Transverse colon (tissue), 4 donors: ENCODE measurements at places on chromosomes 4 and X.

- DNase-seq, result no peak
Measured at GRCh38 chrX:23662853-23663252, 4.4 kb upstream of the PRDX4 start.

DNA sequence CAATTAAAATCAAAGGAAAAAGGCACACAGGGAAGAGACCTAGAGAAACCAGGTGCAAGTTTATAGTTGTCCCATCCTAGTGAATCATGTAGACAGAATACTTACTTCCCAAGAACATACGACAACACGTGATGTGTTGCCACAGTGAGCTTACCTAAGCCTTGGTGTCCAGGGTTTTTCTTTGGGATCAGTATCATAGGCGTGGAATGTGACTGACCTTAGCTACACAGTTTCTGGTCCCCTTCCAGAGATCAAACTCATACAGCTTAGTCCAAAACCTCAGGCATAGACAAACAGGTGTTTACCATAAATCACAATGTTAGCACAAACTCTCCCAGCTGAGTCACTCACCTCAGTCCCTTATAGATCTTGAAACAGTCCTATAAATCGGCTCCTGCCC, 17.7 kb downstream of the SLC25A31 start:
- DNase-seq, result no peak

GRCh38 chr4:4868758-4869723, 9.6 kb downstream of the MSX1 start:
- no peak for DNase-seq

GRCh38 chr4:180057891-180058671, 2185.1 kb upstream of the TENM3 start:
- peak; percentile 13 for DNase-seq

- peak; percentile 41 for DNase-seq
Measured at GRCh38 chr4:47531241-47531953, 46.3 kb downstream of the ATP10D start.

DNA sequence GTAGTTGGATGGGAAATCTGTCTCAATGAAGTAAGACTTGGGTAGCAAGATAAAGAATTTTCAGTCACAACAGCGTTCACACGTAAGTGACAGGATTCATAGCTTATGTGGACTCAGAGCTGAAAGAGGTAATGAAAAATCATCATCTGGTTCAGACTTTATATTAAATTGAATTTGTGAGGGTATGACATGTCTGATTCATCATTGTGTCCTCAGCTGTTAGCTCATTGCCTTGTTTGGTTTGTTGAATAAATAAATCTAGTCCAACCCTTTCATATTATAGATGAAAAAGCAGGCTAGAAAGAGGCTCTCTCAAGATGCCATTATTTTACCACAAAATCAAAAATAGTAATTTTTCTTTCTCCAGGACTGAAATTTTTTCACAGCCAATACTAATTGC, 2.7 kb upstream of the CYSLTR1 start:
- DNase-seq, result no peak

DNA sequence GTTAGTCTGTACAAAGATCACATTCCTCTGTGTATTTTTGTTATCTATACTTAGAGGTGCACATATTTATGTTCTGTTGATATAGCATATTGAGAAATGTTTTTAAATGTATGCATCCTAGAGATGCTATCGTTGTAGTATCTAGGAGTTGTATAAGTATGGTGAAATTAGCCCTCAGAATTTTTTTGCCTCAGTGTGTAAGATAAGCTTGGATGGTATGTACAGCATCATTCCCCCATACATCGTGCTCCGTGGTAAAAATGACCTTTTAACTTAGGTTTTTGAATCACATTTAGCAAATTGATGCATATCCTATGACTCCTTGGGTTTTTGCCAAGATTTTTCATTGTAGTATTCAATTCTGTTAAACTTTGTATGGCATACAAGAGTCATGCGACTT, 113.5 kb downstream of the RPA4 start:
- DNase-seq, result no peak

- peak; percentile 9 for DNase-seq
Measured at GRCh38 chrX:55801811-55802210, 84.3 kb downstream of the RRAGB start.

DNA sequence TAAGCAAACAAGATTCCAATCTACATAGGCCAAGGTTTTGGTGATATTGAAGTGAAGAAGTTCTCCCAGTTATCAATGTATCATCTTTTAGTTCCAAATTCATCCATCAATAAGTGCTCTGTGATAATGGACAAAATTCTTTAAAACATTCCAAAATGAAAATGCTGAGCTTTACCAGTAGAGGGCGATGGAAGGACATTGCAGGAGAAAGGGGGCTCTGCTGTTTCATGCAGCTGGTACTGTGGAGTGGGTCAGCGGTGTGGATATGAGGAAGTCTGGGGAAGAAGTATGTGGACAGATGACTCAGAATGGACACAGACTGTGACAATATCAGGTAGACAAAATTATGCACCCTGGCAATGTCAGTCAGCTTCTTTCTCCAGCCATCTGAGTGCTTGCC, 46.6 kb upstream of the HS6ST2 start:
- no peak for DNase-seq

DNA sequence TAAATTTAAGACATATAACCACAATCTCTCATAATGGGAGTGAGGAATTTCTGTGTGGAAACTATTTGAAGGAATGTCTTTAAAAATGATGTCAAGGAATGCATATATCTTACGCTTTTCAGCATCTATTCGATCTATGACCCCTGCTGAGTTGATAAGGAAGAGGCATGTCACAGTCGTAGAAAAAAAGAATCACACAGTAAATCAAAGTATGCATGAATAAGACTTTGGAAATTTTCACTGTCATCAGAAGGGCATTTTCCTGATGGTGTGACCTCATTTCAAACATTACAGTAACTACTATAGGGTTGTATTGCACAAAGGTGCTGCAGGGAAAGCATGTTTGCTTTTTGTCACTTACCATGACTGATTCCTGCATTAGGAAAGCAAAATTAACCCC, 41.5 kb downstream of the REELD1 start:
- DNase-seq, result no peak

- no peak for DNase-seq
Measured at GRCh38 chrX:151713849-151714248, 2.0 kb upstream of the FATE1 start.

GRCh38 chrX:130975947-130976346, 72.9 kb upstream of the ENOX2 start:
- DNase-seq, result peak; percentile 38

DNA sequence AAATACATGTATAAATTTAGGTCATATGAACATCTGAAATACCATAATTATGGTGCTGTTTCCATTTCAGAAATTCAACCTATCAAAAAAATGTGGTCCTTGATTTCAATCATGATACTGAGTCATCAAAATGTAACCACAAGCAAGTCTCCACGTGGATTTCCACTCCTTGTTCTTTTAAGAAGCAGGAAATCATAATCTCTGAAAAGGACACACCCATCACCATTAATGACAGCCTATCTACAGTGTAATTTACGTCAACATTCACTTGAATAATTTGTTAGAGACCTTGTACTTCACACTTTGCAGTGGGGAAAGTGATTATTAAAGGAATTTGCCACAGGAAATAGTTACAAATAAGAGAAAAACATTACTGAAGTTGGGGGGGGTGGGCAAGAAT, 17.7 kb upstream of the SLC7A11 start:
- DNase-seq, result no peak

- no peak for DNase-seq
Measured at GRCh38 chrX:77814210-77814609, 28.2 kb upstream of the ATRX start.
